Activated T-cell treated with anti-CD3 and anti-CD28 coated beads, Interleukin-2, amount 50 U/mL, for 48 hours (primary cell): ENCODE measurements at places on chromosomes 1 and 21.

DNA sequence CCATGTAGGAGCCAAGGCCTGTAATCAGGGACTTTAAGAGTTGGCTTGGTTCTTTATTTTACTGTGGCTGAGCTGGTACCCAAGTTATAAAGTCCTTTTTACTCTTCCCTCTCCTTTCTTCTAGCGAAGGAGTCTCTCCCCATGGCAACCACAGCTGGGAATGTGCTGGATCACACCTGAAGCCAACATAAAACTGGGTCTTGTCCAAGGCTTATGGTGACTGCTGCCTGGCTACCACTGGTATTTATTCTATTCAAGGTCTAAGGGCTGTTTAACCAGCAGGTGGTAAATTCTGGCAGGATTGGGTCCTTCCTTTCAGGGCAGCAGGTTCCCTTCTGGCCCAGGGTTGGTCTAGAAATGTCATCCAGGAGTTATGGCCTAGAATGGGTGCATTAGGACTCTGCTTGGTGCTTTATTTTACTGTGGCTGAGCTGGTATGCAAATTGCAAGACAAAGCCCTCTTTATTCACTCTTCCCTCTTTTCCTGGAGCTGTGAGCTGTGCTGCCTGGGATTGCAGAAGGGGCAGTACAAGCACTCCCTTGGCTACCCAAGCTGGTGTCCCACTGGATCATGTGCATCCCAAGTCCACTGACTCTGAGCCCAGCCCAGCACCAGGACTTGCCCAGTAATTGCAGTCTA lies 26.6 kb downstream of the SLC22A15 start:
- no peak for DNase-seq

DNA sequence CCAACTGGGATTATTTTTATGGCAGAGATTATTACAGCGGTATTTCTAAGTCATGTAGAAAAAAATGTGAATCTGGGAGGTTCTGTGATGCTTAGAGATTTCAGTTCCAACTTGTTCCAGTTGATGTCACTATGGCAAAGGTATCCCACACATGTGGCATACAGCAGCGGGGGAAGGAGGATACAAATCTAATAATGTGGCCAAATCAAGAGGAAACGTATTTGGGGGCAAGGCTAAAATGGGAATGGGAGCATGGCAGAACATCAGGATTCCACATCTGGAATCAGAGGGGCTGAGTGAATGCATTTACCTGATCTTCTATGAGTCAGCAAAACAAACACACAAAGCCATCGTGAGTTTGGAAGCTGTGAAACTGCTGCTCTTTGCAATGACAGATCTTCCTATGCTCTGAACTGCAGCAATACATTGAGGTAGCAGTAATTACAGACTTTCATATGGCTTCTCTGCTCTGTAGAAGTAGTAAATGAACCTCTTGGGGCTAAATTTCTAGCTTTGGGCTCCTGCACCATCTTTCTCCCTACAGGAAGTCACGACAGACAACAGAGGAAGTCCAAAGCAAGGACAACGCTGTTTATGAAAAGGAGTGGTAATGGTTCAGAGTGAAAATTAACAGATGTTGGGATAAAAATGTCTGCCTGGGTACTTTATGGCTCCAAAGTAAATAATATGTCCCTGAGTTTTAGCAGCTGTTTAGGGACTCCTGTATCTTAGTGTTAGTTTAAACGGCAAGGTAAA lies 55.5 kb downstream of the GABPA start:
- DNase-seq, result peak; percentile 29

DNA sequence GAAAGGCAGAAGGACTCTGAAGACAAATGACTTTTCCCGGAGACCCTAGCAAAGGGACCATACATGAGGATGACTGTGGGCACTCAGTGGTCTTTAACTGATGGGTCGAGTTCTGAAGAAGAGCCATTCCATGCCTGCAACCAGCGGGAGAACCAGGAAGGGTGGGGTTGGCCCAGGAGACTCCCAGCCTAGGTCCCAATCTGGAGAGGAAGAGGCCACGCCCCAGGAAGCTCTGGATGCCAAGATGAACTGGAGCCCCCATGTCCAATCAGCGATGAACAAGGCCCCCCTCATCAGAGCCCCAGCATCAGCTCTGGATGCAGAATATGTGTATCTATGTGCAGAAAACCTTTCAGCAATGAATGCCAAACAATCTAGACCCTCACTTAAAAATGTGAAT lies 3.6 kb downstream of the KRTAP10-10 start:
- no peak for DNase-seq

DNA sequence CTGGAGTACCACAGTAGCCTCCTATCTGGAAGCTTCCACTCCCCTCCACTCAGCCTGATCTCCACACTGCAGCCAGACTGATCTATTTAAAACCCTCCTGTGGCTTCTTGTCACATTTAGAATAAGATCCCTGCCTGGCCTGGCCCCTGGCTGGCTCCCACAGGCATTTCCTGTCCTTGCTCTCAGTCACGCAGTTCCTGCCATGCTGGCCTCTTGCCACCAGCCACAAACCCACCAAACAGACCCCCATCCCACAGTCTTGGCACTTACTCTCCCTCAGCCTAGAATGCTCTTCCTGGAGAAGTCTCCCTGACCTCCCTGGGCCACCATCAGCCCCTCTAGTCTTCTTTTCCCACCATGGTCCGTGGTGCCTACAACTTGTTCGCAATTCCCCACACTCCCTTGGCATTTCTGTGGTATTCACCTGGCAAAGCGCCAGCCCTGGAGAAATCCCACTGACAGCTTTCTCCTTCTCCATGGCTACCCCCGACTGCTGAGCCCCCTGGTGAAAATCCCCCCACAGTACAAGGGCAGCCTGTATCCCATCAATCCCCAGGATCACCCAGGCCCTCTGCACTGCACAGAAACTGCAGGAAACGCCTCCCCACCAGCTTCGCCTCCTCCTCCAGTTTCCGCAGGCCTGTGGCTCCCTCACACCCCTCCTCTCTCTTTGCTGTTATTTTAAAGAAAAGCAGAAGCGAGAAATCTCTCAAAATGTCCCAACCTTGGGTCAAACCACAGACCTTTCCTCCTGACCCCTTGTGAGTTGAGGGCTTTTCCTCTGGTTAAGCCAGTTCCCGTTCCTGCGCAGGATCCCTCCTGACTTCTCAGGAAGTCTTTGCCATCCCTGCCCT lies 94.5 kb downstream of the SYT2 start:
- no peak for DNase-seq

DNA sequence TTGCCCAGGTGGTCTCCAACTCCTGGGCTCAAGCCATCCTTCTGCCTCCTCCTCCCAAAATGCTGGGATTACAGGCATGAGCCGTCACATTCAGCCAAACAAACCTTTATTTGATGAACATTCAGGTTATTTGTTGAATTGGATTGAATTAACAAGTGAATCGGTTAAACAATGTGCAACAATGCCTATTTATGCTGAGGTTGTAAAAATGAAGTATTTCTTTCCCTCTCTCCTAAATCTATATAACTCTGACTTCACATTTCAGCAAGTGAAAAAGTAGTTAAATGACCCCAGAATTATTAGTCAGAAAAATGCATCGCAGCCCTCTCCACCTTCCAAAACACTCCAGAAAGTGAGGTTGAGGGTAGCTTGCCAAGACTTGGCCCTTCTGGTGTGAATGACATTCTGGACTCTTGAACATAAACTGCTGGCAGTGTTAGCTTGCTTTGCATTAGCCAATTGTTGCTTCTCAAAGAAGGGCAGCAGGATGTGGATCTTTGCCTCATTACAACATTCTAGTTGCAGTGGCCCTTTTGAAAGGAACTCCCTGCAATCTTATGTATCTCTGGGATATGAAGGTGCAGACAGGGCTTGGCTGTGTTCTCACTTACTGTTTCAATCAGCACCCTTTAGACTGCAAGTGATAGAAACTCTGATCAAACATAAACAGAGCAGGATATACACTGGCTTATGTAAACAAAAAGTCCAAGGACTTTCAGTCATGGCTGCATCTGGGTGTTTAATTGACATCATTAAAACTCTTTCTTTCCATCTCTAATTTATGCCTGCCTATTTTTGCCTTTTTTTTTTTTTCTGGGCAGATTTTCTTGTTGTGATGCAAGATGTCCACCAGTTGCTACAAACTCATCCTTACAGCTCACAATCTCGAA lies 22.4 kb downstream of the EDN2 start:
- no peak for DNase-seq

DNA sequence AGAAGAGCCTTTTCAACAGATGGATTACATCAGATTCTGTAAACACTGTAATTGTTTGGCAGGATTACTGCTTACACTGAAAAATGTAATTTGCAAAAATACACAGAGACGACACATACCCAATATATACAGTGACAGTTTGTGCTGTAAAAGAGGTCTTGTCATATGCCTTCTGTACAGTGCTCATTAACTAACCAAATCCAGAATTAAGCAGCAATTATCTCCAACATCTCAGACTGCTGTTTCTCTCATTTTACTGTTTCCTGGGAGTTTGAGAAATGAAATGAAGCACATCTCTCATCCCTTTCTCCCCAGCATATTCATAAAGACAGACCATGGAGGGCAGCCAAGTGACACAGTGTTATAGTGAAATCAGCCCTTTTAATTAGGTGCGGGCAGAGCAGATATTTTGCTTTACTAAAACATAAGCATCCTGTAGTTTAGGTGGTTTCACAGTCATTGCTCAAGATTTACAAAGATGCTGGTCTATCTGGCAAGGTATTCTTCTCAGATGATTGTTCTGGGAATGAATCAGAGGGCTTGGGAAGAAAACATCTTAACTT lies 618.4 kb upstream of the USP24 start:
- DNase-seq, result no peak

GRCh38 chr1:34768856-34769255 lies 9.3 kb downstream of the GJB4 start:
- no peak for DNase-seq

GRCh38 chr1:160519642-160520435 lies 3.2 kb downstream of the SLAMF6 start:
- peak; percentile 50 for DNase-seq

GRCh38 chr21:36430841-36431240 lies 45.6 kb downstream of the CHAF1B start:
- DNase-seq, result no peak

DNA sequence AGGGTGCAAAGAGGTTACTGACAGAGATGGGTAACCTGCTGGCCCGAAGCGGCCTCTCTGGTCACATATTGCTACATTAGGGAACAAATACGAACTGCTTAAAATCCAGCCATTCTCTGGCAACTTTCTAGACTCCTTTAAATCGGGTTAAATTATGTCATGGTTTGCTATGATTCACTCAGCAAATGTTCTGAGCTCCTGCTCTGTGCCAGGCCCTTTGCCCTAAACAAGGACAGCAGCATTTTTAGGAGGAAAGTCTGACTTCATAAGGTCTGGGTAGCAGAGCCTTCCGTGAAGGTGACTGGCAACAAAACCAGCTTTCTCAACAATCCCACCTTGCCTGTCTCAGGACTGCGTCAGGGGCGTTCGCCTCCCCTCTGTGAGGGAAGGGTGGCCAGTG lies 15.4 kb downstream of the ZP4 start:
- no peak for DNase-seq

- no peak for DNase-seq
These were observed 850 bp downstream of the PANK4 start for GRCh38 chr1:2525572-2525919.

- no peak for DNase-seq
These were observed 130.1 kb downstream of the TGFB2 start for GRCh38 chr1:218475275-218475674.

GRCh38 chr1:40684669-40685068 lies 6.8 kb upstream of the NFYC start:
- no peak for DNase-seq

- DNase-seq, result no peak
These were observed 305.4 kb upstream of the PTBP2 start for GRCh38 chr1:96416111-96416595.

- DNase-seq, result peak; percentile 21
These were observed 13.3 kb upstream of the BARHL2 start for GRCh38 chr1:90730243-90731022.

DNA sequence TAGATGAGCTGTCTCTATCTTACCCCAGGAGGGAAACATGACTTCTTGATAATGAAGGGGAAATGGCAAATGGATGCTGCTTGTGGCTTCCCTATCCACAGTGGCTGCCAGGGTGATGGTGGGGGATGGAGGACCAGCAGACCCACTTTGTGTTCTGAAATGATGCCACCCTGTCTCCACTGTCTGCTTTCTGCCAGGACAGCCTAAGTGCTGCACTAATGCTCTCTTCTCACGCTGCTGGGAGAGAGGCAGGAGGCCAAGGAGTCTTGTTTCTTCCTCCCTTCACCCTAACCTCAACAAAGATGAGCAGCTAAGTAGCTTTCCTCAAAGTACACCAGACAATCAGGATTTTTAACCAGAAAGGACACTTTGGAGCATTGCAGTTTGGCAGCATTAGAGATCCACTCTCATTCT lies 36.6 kb downstream of the XCL1 start:
- no peak for DNase-seq

GRCh38 chr1:168664069-168664834 lies 64.8 kb downstream of the DPT start:
- DNase-seq, result no peak

- no peak for DNase-seq
These were observed 24.0 kb upstream of the DENND1B start for GRCh38 chr1:197799271-197799670.

- DNase-seq, result no peak
These were observed 7.3 kb downstream of the CCN1 start for GRCh38 chr1:85587841-85588240.

GRCh38 chr1:47507144-47507543 lies 69.3 kb downstream of the FOXD2 start:
- DNase-seq, result no peak

- no peak for DNase-seq
These were observed 97.5 kb downstream of the DISC1 start for GRCh38 chr1:231724041-231724440.

- DNase-seq, result no peak
These were observed 112.3 kb downstream of the GLIS1 start for GRCh38 chr1:53626616-53627015.

GRCh38 chr1:2604844-2605508 lies 18.4 kb downstream of the PRXL2B start:
- no peak for DNase-seq

- DNase-seq, result no peak
These were observed 1138.0 kb upstream of the TMPRSS15 start for GRCh38 chr21:19541602-19542001.

GRCh38 chr1:28582248-28582615 lies 9.8 kb upstream of the RAB42 start:
- DNase-seq, result no peak

DNA sequence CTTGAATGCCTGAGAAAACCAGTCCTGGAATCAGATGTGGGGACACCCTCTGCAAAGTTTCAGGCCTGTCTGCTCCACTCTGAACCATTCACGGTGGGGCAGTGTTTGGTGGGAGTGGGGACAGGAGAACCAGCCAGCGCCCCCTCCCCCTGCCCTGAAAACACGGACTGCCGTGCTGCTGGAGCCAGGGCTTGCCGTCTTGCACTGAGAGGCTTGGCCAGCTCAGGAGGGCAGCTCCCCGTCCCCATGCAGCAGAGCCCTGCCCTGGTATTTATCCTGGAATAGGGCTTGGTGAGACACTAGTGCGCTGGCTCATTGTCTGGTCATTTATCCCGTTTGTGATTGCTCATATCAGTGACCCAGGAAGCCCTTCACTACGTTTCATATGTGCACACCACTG lies 3.9 kb downstream of the S100B start:
- DNase-seq, result no peak

DNA sequence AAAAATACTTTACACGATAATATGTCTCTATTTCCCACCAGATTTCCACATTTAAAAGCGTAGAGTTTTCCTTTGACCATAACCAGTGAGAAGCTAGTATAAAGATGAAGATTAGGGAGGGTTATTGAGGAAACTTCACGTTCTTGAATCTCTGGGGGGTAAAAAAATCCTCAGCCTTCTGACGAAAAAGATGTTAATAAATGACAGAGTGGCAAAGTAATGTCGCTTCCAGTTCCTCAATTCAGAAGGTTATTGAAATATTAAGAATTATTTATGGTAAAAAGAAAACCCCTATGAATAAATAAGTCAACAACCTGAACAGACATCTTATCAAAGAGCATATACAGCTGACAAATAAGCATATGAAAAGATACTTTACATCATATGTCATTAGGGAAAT lies 241.0 kb downstream of the GPATCH2 start:
- no peak for DNase-seq
